Fibroblast of the conjunctiva (primary cell): ENCODE measurements at places on chromosomes 11 and 22.

GRCh38 chr11:123158033-123159003, 36.7 kb downstream of the CLMP start:
- DNase-seq: no peak

GRCh38 chr11:70054004-70054403, 24.1 kb upstream of the ANO1 start:
- DNase-seq: no peak

GRCh38 chr11:108199446-108200321, 22.8 kb downstream of the NPAT start:
- DNase-seq: peak; percentile 21

DNA sequence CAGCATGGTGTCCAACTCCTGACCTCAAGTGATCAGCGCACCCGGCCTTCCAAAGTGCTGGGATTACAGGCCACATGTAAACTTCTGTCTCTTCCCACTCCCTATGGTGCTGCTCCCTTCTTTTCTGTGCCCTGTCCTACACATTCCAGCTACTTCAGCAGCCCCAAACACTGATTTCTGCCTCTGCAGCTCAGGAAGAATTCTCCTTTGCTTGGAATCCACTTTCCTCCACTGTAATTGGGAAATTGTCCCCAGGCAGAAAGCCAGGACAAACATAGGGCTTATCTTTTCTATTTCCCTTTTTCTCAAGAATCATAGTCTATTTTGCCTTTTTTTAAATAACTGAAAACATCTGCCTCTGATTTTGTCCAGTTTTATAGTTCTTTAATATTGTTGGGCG, 21.3 kb upstream of the DRG1 start:
- no peak for DNase-seq

GRCh38 chr22:30196141-30196879, 50.2 kb downstream of the LIF start:
- DNase-seq: peak; percentile 98

- DNase-seq: no peak
Observed at GRCh38 chr22:46640293-46641055, 20.3 kb downstream of the GRAMD4 start.

GRCh38 chr11:13344818-13345217, 67.2 kb downstream of the BMAL1 start:
- DNase-seq: no peak

DNA sequence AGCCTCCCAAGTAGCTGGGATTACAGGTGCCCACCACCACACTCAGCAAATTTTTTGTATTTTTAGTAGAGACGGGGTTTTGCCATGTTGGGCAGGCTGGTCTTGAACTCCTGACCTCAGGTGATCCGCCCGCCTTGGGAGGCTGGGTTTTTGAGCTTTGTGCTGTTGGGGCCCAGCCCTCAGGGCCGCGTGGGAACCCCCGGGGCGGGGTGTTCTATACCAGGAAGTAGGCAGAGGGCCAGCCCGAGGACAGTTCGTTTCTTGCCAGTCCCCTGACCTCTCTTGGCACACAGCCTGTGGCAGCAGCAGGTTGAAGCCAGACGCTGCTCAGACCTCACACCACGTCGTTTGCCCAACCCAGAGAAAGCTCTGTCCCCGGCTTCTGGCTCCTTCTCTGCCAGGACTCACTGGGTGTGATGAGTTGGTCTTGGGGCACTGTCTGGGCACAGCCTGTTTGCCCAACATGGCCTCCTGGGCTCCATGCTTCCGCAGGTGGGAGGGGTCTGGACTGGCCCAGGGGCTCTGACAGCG, 24.9 kb upstream of the CHKA start:
- no peak for DNase-seq

DNA sequence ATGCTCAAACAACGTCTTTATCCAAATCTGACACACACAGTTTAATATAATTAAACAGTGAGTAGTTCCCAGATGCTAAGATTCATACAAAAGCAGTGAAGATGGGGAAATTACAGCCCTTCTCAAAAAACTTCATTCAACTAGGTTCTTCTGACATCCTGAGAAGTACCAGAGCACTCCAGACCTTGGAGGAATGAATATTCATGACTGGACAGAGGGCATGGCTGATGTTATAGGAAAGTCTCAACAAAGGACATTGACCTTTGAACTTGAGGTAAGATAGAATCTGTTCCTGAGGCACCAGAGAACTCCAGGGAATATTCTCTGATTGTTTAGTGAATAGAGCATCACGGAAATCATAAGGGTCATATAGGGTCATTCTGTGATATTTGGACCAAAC, 106.4 kb upstream of the SLC5A12 start:
- no peak for DNase-seq

- DNase-seq: no peak
Observed at GRCh38 chr11:567629-568292, 7.0 kb downstream of the RASSF7 start.
